Activated CD4-positive, alpha-beta T cell treated with anti-CD3 and anti-CD28 coated beads for 48 hours (primary cell): ENCODE measurements at places on chromosomes 5 and 9.

GRCh38 chr9:75624998-75625397, 265.5 kb upstream of the PCSK5 start:
- no peak for DNase-seq

DNA sequence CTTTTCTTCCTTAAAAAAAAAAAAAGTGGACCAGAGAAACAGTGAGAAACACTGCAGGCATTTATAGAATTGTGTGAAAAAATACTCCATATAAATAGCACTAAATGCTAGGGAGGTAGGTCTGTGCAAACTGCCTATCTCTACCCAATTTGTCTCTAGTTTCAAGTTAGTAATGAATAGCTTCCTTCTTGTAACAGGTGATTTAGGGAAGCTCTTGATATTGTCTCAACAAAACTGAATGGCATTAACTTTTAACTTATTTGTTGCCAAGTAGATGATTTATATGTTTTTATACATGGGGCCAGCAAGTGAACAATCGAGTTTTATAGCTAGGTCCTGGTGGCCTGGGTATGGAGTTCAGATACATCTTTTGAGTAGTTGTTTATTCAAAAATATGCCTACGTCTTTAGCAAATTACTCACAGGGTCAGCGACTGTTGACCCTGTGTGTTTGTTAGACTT, 283.6 kb downstream of the NR3C1 start:
- no peak for DNase-seq

DNA sequence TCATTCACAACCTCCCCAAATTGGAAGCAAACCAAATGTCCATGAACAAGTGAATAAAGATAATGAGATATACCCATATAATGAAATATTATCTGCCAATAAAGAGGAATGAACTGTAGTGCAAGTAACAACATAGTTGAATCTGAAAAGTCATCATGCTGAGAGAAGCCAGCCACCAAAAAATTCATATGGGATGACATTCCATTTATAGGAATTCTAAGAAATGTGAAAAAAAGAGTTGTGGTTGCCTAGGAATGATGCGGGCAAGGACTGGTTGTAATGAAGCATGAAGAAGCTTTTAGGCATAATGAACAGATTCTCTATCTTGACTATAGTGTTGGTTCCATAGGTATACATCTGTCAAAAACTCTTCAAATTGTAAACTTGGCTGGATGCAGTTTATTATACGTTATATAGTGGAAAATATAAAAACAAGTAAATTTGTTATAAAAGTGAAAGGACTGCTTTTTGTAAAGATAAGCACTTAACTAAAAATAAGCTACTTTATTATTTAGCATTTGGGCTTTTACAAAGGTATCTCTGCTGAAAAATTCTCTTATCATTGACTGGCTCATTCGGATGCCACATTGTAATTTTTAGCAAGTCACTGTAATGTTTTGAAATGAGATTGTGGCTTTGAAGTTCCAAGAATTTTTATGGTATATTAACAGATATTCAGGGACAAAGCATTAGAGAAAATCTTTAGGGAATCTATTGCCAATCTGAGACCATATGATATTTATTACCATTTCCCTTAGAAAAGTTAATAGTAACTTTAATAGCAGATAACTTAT, 21.2 kb upstream of the TTC23L start:
- no peak for DNase-seq

GRCh38 chr5:1747079-1747802, 52.4 kb downstream of the MRPL36 start:
- DNase-seq: no peak

GRCh38 chr5:142109331-142110045, 909 bp downstream of the NDFIP1 start:
- DNase-seq: no peak

DNA sequence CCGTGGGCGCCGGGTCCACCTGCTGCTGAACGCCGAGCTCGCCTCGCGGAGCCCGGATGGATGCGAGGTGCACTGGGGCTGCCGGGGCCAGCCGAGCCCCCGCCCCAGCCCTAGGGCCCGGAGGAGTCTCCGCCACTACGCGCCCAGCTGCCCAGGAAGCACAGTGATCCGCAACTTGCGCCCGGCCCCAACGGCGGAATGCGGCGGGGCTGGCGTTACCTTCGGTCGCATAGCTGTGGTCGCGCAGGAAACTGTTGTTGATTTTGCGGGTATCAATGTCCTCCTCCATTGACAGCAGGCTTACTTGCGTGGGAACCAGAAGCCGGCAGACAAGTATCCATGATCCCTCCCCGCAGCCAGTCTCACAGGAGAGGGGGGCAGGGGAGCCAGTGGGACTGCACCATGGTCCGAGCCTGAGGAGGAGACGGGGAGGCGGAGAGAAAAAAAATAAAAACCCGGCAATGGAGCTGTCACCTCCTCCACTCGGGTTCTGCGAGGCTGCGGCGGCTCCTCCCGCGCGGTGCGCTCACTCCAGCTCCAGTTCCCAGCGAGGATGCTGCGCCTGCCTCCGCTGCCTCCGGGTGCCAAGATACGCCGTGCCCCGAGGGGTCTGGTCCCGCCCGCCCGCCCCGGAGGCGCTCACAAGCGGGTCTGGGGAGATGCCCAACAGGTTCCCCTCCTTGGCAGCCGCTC, 628 bp downstream of the PPP2R2B start:
- peak; percentile 16 for DNase-seq

GRCh38 chr5:91139572-91140200, 243.4 kb downstream of the ARRDC3 start:
- no peak for DNase-seq

DNA sequence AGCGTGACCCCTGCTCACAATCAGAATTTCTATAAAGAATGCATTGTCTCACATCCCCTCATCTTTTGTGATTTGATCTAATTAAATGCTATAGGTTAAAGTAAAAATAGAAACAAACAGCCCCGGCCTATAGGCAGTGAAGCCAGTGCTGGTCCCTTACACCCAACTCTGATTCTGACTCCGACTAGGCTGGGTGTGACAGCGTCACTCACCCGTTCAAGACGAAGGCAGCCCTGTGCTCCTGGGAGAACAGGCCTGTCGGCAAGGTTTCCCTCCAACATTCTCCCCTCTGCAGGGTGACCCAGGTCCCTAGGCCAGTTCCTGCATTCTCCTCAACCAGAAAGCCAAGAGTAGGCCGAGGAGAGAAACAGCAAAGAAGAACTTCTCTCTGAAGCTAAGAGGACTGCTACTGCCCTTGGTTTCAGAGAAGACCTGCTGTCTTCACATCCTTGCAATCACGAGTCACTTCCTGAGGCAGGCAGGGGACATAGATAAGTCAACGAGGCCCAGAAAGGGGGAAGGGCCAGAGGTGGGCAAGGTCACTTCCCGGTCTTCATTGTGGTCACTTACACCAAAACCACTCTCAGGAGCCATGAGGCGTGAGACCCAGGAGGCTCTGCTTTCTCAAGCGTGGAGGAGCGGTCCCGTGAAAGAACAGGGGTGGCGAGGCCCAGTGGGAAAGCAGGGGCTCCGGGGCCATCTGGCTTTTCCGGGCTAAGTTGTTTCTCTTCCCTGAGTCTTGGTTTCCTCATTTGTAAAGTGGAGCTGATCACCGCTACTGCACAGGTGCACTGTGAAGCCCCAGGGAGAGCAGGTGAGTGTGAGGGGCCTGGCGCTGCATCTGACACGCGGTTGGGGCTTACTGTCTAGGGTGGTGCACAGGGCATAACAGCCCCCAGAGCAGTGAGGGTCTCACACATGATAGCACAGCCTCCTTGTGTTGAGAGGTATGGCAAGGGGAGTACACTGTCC, 200.8 kb downstream of the CRB2 start:
- no peak for DNase-seq

GRCh38 chr9:116280529-116280928, 126.9 kb downstream of the PAPPA start:
- DNase-seq: no peak

DNA sequence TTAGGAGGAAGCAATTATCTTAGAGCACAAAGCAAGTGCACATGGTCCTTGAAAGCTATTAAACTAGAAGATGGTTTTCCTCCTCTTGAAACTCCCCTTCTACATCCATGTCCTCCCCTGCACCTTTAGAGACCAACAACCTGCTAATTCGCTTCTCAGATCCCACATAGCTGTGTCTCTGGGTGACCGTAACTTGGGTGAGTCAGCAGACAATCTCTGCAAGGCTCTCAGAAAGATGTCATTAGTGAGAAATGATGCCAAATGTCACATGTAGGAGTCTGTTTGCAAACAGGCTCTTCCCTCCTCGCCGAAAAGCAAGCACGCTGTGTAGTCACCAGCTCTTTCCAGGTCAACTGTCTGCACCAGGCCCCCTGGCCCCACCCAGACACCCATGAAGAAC, 291.8 kb downstream of the SLIT3 start:
- DNase-seq: no peak

DNA sequence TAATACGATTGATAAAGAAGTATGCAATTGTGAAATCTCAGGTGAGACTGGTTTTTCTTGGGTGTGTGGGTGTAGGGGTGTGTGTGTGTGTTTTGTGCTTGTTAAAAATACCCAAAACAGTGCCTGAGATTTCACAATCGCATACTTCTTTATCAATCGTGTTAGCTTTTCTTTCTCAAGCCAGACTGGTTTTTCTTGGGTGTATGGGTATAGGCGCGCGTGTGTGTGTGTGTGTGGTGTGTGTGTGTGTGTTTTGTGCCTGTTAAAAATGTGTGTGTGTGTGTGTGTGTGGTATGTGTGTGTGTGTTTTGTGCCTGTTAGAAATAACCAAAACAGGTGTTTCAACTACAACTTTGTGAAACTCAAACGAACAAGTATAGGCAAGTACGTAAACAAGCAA, 53.7 kb downstream of the CERT1 start:
- no peak for DNase-seq

DNA sequence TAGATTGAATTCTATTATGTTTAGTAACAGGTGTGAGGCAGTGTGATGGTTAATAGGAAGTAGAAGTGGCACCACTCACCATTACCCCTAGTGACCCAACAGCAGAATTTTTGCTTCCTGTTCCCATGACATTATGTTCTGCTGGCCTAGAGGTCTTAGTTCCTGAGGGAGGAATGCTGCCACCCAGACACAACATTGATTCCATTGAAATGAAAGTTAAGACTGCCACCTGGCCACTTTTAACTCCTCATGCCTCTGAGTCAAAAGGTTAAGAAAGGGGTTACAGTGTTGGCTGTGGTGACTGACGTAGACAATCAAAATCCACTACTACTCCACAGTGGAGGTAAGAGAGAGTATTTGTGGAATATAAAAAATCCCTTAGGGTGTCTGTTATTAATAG, 218.9 kb upstream of the NMUR2 start:
- DNase-seq: no peak

DNA sequence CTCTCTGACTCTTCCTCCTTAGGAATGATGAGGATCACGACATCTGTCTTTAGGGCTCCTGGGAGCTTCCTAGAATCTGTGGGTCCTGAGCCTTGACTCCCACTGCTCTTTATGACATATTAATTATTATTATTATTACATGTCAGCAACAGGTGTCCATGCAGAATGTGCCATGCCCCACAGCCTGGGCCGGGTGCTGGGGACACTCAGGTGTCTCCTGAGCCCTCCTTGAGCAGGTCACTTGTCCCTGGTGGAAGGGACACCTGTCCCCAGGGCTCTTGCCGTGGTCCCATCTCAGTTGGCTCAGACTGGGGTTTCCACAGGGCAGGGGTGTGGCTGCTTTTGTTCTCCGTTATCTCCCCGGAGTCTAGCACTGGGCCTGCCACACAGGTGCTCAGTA, 34.2 kb downstream of the PTGES start:
- DNase-seq: no peak

GRCh38 chr5:128199104-128199503, 115.5 kb downstream of the SLC12A2 start:
- no peak for DNase-seq

- DNase-seq: no peak
These were observed 36.7 kb downstream of the ZNF618 start for GRCh38 chr9:113912816-113913215.

- no peak for DNase-seq
These were observed 283.6 kb upstream of the PRDM9 start for GRCh38 chr5:23223846-23224245.

GRCh38 chr5:140588311-140589070, 23.9 kb downstream of the SLC35A4 start:
- no peak for DNase-seq

GRCh38 chr9:38732885-38733284, 13.0 kb upstream of the FAM240B start:
- no peak for DNase-seq

- DNase-seq: no peak
These were observed 196.4 kb downstream of the TLE4 start for GRCh38 chr9:79768194-79768593.

DNA sequence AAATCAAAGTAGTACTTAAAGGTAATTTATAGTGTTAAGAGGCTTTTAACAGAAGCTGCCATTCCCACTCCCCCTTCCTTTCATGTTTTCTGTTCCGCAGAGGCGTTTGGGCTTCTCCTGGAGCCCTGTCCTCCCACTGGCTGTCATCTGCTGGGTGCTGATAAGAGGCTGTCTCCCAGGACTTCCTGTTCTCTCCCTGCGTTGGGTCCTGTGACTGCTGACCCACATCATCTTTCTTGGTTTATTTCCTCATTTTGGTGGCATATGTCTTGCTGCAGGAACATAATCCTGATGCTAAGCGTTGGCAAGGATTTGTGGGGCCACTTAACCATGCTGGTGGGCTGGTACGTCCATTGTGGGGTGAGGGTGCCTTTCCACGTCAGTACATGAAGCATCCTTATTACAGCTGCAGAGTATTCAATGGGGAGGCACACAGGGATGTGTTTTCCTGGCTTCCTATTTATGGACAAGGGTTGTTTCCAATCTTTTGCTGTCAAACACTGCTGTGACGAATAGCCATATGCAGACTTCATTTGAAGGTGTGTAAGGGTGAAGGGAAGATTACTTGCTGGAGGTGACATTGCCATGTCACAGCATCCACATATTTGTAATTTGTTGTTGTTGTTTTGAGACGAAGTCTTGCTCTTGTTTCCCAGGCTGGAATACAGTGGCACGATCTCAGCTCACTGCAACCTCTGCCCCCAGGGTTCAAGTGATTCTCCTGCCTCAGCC, 22.3 kb upstream of the RNF130 start:
- no peak for DNase-seq
